ENCODE measurements at places on chromosomes 3 and 15.

GRCh38 chr3:99505646-99506269 lies 132.6 kb upstream of the COL8A1 start:
- DNase-seq = no peak

DNA sequence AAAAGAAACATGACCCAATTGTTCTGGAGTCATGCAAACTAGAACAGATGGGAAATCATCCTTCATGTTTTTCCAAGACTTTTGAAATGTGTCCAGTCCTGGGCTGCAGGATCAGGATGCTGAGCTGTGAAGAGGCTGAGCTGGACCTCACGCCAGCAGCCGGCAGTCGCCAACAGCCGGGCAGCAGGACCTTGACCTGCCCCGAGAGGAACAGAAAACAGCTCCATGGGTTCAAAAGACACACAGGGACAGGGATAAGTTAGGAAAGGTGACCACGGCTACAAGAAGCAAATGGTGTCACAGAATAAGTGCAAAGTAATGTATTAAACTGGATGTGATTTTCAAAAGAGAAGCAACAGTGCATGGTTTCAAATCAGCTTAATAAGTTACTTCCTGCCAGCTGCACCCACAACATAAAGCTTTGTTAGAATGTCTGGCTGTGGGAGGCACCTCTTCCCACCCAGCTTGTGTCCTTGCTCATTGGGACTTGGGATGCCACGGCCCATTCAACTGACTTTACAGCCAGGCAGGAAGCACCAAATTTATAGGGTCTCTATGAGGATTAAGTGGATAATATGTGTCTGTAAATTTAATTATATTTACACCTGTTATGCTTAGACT lies 266.4 kb downstream of the GABRG3 start:
- no peak for DNase-seq

- no peak for DNase-seq
These were observed 59.2 kb downstream of the TBL1XR1 start for GRCh38 chr3:177137774-177138705.

DNA sequence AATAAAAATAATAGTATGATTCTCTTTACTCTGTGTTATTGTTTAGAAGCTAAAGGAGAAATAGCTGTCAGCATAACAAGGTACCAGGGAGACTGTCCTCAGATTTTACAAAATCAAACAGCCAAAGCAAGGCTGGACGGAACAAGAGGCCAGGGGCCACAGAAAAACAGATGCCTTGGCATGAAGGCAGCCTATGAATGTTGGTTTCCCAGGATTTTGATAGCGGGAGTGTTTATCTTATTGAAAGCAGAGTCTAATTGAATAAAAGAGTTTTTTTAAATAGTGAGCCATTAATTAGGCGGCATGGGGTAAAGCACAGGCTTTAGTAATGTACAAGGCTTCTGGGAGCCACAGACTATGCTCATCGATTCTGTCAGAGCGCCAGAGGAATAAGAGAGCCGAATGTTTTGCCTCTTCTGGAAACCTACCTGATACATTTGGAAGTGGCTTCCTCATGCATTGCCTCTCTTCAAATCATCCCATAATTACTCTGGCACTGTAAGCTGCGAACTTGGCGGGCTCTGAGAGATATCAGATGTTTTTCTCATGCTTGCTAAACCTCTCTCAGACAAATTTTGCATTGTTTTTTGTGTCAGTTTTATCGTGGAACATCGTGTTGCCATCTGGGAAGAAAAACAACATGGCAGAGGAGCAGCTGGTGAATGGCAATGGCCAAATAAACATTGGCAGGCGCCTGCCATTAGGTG lies 30.4 kb upstream of the TMCO5A start:
- DNase-seq = no peak

- no peak for DNase-seq
These were observed 454.1 kb downstream of the GRM7 start for GRCh38 chr3:7315037-7315436.

DNA sequence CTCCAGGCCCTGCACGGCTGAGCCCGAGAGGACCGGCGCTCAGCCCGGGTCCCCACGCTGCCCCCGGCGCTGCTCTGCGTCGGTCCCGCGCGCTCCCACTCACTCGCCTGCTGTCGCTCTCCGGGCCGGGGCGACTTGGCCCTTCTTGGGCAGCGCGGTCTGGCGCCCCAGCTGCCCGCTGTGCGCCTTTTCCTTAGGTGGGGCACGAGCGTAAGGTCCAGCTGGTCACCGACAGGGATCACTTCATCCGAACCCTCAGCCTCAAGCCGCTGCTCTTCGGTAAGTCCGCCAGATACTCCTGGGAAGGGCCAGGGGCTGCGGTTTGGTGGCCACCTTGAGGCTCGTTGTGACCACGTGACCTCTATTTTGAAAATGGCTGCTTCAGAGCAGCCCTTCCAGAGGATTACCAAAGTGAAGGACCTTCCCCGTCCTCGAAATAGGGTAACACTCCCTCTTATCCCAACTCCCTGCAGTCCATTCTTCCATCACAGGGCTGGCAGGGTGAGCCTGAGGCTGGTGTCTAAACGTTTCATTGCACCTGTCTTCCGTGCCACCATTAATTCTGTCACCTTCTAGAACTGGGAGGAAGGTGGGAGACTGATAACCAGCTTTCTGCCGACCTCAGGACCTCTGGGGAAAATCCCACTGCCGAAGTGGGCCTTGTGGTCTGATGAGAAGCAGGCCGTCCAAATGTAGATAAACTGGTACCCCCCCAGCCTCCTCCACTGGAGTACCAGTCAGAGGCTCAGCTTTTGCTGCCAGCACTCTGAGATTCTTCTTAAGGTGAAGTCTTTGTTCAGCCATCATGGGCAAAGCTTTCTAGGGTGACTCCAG lies 812 bp downstream of the P4HTM start:
- no peak for DNase-seq

DNA sequence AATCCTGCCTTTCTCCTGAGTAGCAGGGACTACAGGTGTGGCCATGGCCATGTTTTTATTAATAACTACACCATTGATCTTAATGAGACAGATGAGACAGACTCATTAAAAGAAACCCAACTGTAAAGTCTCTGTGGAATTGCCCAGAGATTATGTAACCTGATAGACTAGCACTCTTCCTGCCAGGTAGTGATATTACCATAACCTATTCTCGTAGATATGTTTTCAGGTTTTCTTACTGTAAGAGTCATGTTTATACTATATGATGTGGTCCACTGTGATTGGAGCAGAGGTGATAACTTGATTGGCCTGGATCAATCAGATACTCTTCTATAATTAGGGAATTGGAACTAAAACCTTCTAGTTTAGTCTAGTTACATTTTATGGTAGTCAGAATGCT lies 93.7 kb downstream of the NFKBIZ start:
- DNase-seq = no peak

GRCh38 chr15:93973287-93973686 lies 258.1 kb upstream of the MCTP2 start:
- DNase-seq = no peak
